ENCODE measurements at places on chromosomes 2 and 18.

- DNase-seq, result no peak
Observed at GRCh38 chr2:96952016-96952750, 34.2 kb downstream of the FAM178B start.

DNA sequence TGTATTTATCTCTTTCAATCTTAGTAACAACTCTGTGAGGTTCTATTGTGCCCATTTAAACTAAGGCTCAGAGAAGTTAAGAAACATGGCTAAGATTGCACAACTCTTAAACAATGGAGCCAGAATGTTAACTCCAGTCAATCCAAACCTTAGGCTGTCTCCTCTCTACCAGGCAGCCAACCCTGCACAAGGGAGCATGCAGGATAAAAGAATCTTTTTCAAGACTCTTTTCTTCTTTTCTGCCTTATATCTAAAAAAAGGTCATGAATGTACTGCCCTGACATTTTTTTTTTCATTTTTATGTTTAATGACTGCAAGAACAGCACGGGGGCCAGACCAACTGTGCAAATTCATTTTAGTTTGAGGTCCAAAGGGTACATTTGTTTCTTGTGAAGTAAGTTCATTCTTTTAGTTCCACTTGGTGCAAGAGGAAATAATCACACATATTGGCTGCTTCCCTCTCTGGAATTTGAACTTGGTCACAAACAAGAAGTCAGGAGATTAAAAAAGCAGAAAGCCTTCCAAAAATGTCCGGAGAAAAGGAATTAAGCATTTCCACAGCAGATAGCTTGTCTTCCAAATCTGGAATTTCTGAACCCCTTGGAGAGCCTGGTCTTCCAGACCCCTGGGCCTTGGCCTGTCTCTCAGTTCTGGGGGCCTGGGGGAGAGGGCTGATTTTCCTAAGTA lies 96.0 kb upstream of the RIOK3 start:
- no peak for DNase-seq

DNA sequence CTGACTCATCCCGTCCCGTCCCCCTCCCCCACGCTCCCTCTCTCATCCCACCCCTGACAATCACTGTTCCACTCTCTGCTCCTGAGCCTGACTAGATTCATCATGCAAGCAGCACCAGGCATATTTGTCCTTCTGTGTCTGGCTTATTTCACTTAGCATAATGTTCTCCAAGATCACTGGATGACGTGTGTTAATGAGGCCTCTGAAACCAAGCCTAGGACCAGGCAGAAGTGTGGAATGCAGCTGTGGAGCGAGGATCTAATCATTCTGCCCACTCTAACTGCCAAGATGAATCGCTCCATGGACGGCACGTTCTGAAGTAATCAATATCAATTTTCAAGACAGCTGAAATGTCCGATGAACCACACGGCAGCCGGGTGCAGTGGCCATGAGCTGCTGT lies 122.4 kb upstream of the ZNF236 start:
- no peak for DNase-seq

GRCh38 chr18:12774982-12775381 lies 72.1 kb downstream of the PSMG2 start:
- DNase-seq, result no peak

- DNase-seq, result no peak
Observed at GRCh38 chr2:51971136-51971535, 939.2 kb upstream of the NRXN1 start.

Data from activated naive CD8-positive, alpha-beta T cell treated with anti-CD3 and anti-CD28 coated beads, Interleukin-2, amount 10 ng/mL, durations not matched to agents 7 days and 5 days (primary cell).